ENCODE measurements at places on chromosomes 4 and X.
A peak's percentile ranks its signal among the peaks of the same experiment; 100 is the strongest.

DNA sequence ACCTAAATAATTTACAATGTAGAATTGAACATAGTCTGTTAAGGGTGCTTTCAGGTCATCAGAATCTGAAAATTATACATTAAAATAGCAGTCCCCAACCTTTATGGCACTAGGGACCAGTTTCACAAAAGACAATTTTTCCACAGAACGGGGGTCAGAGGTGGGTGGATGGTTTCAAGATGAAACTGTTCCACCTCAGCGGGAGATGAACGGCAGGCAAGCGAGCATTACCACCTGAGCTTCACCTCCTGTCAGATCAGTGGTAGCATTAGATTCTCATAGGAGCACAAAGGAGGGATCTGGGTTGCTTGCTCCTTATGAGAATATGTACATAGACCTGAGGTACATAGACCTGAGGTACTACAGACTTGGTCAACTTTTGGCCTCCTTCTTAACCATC is 29.0 kb downstream of the LRBA start:
- DNase-seq = no peak

DNA sequence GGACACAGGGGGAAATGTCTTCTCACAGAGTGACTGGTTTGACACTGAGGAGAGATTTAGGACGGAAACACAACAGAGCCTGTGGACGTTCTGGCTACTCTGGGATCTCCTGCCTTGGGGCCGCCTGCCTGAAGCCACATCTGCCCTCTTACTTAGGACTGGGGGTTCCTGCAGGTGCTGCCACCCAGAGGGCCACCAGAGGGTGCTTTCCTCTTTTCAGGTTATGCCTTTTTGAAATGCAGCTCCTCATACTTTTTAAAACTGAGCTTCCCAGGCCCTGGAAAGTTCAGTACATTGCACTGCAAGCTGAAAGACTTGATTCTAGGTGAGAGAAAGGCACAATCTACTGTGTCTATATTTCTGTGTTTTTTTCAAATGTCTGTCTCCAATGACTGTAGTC is 92.2 kb upstream of the PGRMC2 start:
- peak; percentile 41 for DNase-seq

DNA sequence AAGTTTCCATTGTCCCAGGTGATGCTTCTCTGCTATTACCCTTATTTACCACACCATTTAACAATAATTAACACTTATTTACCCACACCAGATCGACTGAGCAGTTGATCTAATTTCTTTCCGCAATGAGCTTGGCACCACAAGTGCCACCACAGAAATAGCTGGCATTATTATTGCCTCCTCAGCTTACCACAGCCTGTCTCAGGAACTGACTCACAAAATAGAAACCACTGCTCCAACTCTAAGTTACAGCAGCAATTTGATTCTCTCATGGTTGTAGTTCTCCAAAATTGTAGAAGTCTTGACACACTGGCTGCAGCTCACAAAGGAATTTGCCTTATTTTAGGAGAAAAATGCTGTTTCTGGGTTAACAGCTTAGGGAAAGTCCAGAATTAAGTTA is 22.5 kb downstream of the ZNF721 start:
- DNase-seq = no peak

GRCh38 chr4:2927016-2927695 is 36.0 kb downstream of the NOP14 start:
- DNase-seq = no peak

DNA sequence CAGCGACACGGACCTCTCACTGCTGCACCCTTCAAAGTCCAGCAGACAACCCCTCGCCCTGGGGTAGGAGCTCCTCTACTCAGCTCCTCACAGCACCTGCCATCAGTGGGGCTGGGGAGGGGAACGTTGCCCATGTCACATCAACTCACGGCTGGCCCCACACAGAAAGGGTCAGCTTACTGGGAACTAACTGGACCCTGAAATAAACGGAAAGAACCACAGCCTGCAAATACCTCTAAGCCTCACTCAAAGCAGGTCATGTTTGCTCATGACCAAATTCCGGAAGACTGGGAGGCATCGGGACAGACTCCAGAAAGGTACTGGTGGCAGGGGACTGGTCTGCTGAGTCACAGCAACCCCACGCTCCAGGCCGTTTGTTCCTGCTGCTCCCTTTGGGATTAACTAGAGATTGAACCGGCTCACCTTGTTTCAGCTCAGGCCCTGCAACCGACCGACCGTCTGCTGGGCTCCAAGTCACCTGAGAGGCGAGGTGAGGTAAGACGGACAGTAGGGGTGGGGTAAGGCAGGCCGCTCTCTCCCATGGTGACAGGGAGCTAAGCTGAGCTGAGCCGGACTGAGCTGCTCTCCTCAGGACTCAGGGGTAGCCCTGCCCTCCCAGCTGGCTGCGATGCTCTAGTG is 5.6 kb downstream of the G6PD start:
- no peak for DNase-seq

DNA sequence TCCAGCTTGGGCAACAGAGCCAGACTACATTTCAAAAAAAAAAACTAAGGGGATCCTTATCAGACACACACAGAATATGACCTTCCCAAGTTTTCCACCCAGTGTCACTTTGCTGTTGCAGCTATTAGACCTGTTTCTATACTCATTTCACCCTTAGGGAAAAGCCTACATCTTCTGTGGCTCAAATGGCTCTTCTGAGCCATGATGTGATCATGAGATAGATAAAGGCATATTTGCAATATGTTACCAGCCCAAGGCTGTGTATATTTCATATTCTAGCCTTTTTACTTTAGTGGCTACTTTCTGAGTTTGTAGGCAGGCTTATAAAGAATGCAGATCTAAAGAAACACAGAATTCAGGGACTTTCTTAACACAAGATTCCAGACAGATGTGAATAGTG is 19.3 kb downstream of the RS1 start:
- no peak for DNase-seq

DNA sequence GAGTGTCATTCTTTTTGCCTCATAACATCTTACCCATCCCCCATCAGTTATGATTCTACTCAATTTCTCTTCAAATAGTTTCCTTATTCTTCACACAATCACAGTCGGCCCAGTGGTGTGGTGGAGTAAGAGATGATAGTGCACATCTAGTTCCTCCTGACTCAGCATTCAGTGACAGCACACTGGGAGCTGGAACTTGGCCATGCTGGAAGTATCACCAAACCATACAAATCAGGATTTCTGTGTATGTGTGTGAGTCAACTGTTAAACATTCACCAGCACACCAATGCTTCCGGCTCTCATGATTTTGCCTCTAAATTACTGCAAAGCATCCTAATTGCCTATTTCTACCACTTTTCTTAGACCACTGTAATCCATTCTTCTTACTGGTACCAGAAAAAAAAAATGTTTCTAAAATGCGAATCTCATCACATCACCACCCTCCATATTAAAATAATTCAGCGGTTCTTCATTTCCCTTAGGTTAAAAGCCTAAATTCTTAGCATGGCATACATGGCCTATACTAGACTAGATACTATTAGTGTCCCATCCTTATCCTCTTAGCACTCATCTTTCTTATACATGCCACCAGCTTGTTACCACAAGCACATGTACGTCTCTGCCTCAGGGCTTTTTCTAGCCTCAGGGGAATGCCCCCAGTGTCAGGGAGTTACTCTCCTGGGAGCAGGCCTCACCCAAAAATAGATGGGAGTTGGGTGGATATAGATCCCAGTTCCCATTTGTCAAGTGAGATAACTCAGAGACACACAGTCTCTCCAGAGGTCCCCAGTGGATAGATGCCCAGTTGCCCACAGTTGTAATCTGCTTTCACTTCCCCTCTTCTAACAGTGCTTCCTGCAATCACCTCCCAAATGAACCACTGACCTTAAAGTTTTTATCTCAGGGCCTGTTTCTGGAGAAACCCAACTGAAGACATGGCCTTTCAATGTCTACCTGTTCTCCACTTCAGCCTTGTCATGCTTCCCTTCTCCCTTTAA is 49.2 kb upstream of the DDX53 start:
- no peak for DNase-seq

DNA sequence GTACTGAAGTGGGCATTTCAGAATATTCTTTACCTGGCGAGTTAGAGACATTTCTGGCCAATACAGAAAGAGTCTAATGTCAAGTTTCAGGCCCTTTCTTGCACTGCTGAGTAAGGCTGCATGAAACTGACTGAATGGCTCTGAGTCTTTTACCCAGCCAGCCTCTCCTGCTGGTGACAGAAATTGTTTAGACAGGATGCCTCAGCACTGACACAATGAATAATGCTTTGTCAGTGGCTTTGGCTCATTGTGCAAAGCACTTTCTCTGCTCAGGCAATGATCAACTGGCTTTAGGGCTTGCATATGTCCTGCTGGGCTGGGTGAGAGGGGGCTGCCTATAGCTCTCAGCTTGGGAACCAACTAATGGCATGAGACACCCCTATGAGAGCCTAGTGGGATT is 45.5 kb downstream of the CLNK start:
- no peak for DNase-seq

GRCh38 chr4:76898385-76898692 is 395 bp upstream of the SOWAHB start:
- DNase-seq = no peak

- DNase-seq = no peak
Observed at GRCh38 chr4:164023214-164023613, 528.7 kb downstream of the TMA16 start.

- DNase-seq = no peak
Observed at GRCh38 chrX:149712831-149713230, 971 bp downstream of the MAGEA11 start.

- no peak for DNase-seq
Observed at GRCh38 chr4:3308691-3309090, 15.9 kb downstream of the RGS12 start.

- no peak for DNase-seq
Observed at GRCh38 chrX:111465669-111466068, 45.8 kb upstream of the SERTM2 start.

GRCh38 chr4:41865981-41866798 is 69.0 kb upstream of the TMEM33 start:
- DNase-seq = no peak

DNA sequence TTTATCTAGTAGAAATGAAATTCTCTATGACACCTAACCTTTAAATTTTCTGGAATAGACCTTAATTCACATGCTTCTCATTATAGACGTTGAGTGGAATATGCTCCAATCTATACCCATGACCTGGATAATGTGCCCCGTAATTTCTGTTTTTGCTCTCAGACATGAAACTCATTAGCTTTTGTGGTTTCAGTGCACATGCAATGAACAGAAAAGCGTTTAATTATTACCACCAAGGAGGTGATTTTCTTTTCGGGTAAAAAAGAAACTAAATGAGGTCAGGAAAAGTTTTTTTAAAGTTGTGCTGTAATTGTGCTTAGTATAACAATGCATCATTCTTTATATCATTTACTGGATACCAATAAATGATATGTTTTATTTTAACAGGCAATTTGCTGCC is 1703.9 kb upstream of the TENM3 start:
- DNase-seq = no peak

DNA sequence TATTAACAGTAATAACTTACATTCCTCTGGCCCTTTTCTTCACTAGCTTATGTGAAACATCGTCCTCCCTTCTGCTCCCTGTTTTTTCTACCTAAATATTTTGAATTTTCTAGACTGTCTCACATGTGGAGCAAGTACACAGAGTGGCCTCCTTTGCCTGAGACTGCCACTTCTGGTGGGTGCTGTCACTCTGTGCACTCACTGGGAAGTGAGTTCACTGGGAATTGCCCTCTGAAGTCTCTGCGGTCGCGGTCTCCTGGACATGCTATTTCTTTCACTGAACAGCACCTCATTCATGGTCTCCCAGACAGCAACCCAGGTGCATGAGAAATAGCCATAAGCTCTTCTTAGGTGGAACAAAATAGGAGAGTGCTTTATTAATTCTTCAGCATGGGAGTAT is 1179.7 kb upstream of the ADGRL3 start:
- DNase-seq = no peak

DNA sequence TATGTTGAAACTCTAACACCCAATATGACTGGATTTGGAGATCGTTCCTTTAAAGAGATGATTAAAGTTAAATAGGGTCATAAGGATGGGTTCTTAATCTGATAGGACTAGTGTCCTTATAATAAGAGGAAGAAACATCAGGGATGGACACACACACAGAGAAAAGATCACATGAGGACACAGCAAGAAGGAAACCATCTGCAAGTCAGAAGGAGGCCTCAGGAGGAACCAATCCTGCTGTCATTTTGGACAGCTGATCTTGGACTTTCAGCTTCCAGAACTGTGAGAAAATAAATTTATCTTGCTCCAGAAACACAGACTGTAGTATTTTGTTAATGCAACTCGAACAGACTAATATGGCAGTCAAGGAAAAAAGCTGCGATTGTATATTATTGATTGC is 631.5 kb downstream of the PCDH7 start:
- DNase-seq = no peak

DNA sequence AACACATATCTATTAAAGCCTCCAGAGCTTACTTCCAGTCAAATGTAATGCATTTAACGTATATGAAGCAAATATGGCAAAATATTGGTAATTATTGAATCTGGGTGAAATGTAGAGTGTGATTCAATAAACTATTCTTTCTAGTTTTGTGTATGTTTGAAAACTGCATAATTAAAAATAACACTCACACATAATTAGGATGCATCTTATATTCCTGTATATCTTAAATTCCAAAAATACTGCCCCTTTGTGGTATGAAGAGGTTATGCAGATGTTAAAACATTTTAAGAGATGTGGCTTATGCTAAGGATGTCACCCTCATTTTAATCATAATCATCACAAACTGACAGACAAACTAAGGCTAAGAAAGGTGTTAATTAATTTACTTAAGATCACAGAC is 182.9 kb downstream of the COX18 start:
- DNase-seq = no peak

DNA sequence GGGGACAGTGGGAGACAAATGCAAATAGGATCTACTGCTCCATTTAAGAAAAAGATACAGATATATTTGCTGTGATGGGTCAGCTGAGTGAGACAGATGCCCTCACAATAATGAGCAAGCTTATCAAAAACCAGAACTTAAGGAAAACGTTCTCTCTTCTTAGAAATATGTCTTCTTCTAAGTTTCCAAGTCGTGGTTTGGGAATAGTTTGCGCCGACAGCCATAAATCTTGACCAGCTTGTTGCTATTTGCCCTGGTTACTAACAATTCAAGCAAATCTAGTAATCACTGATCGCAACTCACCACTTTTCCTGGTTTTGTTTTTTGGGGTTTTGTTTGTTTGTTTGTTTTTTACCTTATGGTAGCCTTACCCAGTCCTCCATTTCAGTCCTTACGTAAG is 67.6 kb upstream of the GUCY1A1 start:
- DNase-seq = no peak

GRCh38 chr4:11566444-11567022 is 137.8 kb upstream of the HS3ST1 start:
- no peak for DNase-seq

Data from GM10248 (cell line).